ENCODE measurements at places on chromosomes 3 and 15. TPM values are rescaled to one million over a fixed set of nuclear protein-coding genes. Genes with fewer than 3 reads are reported as not detected.
A peak's percentile ranks its signal among the peaks of the same experiment; 100 is the strongest.

- DNase-seq = no peak
These were observed 293.7 kb upstream of the TPRG1 start for GRCh38 chr3:188878076-188878475.

GRCh38 chr15:48537271-48538113 is 108.0 kb downstream of the FBN1 start:
- DNase-seq = peak; percentile 68

- DNase-seq = no peak
These were observed 341.6 kb downstream of the KCNH8 start for GRCh38 chr3:19489936-19490335.

The BCL2A1 gene
- 1.1 TPM for total RNA-seq

GRCh38 chr3:180631317-180631716 is 29.4 kb downstream of the TTC14 start:
- DNase-seq = no peak

DNA sequence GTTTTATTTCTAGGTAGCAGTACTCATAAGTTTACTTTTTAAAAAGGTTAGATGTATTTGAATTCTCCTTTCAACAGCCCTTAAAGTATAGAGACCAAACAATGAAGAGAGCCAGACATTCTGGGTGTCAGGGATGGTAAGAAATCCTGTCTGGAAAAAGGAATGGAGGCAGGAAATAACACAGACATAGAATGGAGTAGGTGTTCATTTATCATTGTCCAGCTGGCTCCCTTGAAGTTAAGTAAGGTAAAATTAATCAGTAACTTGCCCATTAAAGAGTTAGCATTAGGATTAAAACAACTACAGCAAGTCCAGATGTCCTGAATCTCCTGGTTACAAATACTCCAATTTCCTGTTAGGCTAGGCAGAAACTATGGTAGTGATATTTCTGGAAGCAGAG is 13.5 kb upstream of the SUCNR1 start:
- DNase-seq = no peak

The TMC3 gene
- not detected for total RNA-seq

DNA sequence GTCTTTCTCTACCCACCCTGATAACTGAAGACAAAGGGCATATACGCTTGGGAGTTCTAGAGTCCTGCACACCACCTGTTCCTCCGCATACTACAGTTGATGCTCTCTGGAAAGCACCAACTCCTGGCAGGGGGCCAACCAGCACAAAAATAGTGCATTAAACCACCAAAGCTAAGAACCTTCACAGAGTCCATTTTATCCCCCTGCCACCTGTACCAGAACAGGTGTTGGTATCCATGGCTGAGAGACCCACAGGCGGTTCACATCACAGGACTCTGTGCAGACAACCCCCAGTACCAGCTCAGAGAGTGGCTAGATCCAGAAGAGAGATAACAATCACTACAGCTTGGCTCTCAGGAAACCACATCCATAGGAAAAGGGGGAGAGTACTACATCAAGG is 114.4 kb upstream of the POU1F1 start:
- DNase-seq = no peak

The CATSPER2 gene
- total RNA-seq = 1.8 TPM

The TMCO5A gene
- total RNA-seq = not detected

The P4HTM gene
- 42.8 TPM for total RNA-seq

- no peak for DNase-seq
These were observed 423 bp downstream of the TKT start for GRCh38 chr3:53255423-53255774.

DNA sequence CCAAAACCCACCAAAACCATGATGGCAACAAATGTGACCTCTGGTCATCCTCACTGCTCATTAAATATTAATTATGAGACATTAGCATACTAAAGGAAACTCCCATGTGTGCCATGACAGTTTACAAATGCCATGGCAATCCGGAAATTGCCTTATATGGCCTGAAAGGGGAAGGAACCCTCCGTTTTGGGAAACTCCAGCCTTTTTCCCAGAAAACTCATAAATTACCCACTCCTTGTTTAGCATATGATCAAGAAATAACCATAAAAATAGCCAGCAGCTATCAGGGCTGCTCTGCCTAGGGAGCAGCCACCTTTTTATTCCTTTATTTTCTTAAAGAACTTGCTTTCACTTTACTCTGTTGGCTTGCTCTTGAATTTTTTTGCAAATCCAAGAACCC is 992.7 kb downstream of the NTRK3 start:
- DNase-seq = no peak

GRCh38 chr3:99808163-99808794 is 9.4 kb upstream of the CMSS1 start:
- DNase-seq = no peak

The MEX3B gene
- total RNA-seq = 3.0 TPM

DNA sequence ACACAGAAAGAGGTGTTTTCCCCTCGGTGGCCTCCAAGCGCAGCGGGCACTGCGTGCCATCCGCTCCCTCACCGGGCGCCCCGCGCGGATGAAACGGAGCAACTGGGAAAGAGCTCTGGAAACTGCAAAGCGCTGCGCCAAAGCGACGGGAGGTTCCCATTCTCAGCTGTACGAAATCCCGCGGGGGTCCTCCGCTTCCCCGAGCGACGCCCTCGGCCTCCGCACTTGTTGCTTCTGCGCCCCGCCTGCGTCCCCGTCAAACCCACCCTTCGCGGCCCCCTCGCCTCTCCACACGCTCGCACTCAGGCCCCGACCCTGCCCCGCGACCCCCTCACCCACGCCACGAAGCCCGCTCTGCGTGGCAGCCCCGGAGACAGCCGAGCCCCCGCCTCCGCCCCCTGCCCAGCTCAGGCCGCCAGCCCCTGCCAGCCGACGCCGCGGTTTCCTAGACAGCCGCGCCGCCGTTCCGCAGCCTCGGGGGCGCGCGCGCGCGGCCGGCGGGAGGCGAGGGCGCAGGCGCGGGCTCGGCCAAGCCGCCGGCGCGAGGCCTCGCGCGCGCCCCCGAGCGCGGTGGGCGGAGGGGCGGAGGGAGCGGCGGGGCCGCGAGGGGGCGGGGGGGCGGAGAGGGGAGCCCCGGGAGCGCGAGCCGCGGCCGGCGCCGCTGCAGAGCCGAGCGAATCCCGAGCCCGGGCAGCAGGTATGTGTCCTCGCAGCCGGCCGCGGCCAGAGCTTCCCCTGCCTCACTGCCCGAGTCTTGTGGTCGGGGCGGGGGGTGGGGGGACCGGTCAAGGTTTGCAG is at the start of gene TMEM266:
Gene TMEM266, plus strand, starts transcription at position 666 of the 798 bp plus-strand sequence. CDS start 74,279 bp downstream, outside the sequence.
- peak; percentile 74 for DNase-seq

The ECE2 gene
- 4.8 TPM for total RNA-seq

GRCh38 chr3:97952280-97952679 is 20.0 kb downstream of the RIOX2 start:
- DNase-seq = peak; percentile 74

GRCh38 chr3:44277925-44278324 is 36.2 kb downstream of the TOPAZ1 start:
- DNase-seq = no peak

- DNase-seq = no peak
These were observed 321.5 kb upstream of the ICE2 start for GRCh38 chr15:60800299-60801072.

- no peak for DNase-seq
These were observed 77.2 kb downstream of the LDHAL6B start for GRCh38 chr15:59283717-59284391.

- no peak for DNase-seq
These were observed 188.1 kb downstream of the USP13 start for GRCh38 chr3:179840985-179841384.

DNA sequence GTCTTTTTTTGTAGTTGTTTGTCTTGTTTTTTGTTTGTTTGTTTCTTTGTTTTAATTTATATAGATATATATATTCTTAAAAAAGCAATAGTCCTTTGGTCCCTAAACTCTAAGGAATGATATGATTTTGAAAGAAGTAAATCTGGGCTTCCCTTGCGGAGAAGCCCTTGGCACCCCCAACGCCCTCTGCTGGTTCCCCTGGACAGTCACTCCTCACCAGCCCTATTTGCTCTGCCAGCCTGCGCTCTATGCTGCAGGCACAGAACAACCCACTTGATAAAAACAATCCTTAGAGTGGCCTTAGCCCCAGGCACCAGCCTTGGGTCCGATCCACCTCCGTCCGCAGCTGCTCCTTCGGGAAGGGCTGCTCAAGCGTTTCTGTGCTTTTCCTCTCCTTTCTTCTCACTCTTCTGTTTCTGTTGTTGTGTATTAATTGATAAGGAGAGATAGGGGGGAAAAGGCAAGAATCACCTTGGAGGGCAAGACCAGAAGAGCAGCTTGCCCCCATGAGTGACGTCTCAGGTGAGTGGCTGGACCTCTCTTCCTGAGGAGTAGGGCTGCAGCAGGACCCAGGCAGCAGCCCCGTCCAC is 13.7 kb upstream of the PARP6 start:
- peak; percentile 58 for DNase-seq

- DNase-seq = no peak
These were observed 22.8 kb upstream of the TRIM59 start for GRCh38 chr3:160472344-160472743.

GRCh38 chr15:88465633-88466224 is 1.5 kb downstream of the MRPL46 start:
- DNase-seq = no peak

GRCh38 chr3:131630097-131630496 is 127.3 kb upstream of the MRPL3 start:
- DNase-seq = no peak

The ALDH1L1 gene
- total RNA-seq = 16.3 TPM

DNA sequence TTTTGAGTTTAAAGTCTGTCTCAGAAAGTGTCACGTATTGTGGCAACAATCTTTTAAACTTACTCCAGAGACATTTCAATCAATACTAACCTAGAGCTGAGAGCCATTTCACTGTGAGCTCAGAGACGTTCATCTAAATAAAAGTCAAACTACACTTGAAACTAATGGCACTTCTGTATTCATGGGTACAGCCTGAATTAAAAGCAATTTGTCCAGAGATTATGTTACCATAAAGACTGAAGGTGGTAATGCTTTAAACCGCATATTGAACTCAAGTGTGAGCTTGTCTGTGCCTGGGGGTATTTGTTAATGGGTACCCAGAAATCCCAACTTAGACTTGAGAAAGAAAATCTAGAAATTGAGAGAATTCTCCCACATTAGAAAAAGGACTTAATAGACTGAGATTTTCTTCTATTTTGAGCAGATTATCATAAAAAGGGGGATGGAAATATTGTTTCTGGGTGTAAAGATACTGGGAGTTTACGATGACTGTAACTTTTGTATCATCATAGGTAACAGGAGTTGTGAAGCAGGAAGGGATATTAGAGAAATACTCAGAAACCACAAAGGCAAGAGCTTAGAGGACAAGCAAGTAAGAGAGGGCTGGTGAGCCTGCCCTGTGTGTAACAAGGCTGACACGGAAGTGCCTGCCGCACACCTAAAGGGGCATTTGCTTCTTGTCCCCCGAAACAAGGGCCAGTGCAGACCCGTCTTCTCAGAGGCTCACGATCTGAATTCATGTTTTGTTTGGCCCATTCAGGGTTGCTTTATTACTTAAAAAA is 36.9 kb downstream of the LRIG1 start:
- no peak for DNase-seq

DNA sequence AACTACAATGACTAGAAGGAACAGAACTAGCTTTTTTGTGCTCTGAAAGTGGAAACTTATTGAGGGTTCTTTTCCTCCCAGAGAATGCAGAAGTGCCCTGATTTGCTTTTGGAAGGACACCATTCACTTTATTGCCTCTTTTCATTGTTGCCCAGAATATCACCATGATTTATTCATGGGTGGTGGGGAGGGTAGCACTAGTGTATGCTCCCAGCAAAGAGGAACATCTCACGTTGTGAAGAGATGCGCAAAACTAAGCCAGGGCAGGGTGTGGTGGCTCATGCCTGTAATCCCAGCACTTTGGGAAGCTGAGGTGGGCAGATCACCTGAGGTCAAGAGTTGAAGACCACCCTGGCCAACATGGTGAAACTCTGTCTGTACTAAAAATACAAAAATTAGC is 31.4 kb downstream of the FLNB start:
- no peak for DNase-seq

The GOLGA8S gene
- 0.85 TPM for total RNA-seq

The ANKUB1 gene
- total RNA-seq = not detected

The SUCNR1 gene
- total RNA-seq = 2.4 TPM

- DNase-seq = no peak
These were observed 16.0 kb upstream of the GNB5 start for GRCh38 chr15:52207191-52207590.

DNA sequence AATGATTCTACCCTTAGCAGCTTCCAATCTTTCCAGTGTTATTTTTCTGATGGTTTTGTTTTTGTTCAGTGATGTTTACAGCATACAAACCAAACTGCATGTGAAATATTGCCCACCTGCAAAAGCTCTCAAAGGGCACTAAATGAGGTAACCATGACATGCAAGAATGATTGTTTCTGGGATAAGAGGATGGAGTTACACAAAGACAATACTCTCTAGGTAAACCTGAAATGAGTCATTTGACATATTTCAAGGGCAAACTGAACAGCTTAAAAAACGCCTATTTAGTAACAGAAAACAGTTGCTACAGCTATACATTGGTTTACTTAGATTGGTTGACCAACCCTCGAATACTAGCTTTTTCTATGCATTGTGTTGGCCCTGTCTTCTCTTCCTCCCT is 481.7 kb downstream of the ZPLD1 start:
- DNase-seq = no peak

GRCh38 chr15:66706840-66707239 is 4.8 kb downstream of the SMAD6 start:
- DNase-seq = no peak

DNA sequence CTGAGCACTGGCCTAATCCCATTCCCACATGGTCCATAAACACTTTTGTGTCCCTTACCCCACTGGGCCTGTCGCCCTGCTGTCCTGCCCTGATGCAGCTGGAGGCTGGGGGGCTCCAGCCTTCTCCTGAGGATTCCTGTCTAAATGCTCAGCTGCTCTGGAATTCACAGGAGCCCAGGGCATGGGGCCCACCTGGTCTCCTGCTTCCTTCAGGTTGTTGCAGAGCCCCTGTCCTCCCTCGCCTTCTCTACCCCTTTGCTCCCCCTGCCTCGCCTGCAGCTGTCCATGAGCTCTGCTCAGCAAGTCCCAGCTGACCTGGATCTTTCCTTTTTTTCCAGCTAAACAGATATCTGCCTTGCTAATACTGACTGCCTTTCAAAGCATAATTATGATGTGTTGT is 286.9 kb downstream of the XXYLT1 start:
- DNase-seq = no peak

GRCh38 chr3:124859025-124859424 is 28.1 kb downstream of the ITGB5 start:
- no peak for DNase-seq

DNA sequence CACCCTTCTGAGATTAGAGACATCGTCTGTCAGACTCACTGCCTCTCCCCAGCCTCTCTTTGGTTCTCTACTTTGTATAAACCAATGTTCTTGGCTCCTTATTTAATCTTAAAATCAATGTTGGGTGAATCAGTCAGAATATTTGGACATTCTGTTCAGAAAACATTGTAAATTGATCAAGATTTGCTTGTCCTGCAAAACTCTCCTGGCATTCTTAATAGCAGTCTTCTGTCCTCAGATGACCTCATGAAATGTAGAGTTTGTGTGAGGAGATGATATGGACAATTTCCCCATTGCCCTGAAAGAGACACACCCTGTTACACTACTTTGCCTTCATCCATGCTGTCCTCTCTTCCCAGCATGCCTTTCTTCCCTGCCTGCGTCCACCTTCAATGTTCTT is 33.6 kb downstream of the CD200R1L start:
- no peak for DNase-seq

GRCh38 chr15:67225336-67225735 is 29.1 kb downstream of the AAGAB start:
- DNase-seq = no peak

The GASK1A gene
- 3.7 TPM for total RNA-seq

All from right cardiac atrium (tissue), 5 donors.